HL-60 (cell line): ENCODE measurements at places on chromosomes 7 and 10.

DNA sequence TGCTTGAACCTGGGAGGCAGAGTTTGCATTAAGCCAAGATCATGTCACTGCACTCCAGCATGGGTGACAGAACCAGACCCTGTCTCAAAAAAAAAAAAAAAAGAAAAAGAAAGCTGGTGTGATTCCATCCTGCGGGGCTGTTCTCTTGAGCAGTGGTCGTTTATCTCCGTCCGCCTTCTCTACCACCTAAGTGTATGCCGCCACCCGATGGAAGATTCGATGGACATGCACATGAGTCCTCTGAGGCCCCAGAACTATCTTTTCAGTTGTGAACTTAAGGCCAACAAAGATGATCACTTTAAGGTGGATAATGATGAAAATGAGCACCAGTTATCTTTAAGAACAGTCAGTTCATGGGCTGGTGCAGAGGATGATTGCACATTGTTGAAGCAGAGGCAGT lies 65.7 kb downstream of the ABRAXAS2 start:
- DNase-seq = no peak

- DNase-seq = no peak
Measured at GRCh38 chr7:78703391-78703790, 750.1 kb downstream of the MAGI2 start.

DNA sequence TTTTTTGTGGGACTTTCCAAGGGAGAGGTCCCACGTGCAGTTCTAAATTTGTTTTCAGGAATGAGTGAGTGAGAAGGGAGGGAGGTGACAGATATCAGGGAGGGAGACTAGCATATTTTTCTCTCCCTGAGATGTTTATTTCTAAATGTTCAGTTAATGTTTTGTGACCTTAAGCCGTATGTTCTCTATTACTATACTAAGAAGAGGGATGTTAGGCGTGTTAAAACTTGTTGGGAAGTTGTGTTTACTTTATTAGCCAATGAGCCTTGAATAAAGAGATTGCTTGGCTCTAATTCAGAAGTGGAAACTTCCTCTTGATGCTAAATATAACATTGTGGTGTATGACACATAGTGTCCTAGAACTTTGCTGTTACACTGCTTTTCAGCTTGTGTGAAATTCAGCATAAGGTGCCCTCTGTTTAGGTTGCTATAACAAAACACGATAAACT lies 37.3 kb downstream of the DNAH11 start:
- DNase-seq = no peak

GRCh38 chr10:37703833-37704382 lies 153.5 kb downstream of the ZNF248 start:
- no peak for DNase-seq

DNA sequence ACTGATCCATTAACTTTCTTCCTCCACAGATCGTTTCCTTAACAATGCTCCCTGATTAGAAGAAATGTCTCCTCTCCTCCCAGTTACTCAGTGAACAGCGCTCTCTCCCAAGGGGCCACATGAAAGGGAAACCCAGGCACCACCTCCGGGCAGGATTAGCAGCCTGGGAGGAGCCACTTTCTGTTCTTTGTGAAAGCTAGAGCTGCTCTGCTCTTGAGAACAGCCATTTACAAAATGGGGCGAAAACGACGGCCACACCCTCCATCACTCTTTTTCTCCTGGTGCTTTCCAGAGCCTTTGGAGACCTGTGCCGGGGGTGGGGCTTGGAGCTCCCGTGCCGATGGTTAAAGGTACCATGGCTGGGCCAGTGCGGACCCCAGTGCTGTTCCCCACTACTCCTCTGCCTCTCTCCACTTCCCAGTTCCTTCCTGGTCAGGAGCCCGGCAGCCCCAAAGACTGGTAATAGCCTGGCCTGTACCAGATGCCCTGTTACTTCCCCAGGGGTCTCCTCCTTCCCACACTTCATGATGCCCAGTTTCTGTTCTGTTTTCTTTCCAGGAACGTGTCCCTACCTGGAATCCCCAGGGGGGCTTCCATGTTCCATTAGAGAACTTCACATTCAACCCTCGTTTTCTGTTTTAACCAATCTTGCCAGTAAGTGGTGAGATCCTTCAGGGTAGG lies 402.9 kb upstream of the GALNT17 start:
- DNase-seq = no peak

DNA sequence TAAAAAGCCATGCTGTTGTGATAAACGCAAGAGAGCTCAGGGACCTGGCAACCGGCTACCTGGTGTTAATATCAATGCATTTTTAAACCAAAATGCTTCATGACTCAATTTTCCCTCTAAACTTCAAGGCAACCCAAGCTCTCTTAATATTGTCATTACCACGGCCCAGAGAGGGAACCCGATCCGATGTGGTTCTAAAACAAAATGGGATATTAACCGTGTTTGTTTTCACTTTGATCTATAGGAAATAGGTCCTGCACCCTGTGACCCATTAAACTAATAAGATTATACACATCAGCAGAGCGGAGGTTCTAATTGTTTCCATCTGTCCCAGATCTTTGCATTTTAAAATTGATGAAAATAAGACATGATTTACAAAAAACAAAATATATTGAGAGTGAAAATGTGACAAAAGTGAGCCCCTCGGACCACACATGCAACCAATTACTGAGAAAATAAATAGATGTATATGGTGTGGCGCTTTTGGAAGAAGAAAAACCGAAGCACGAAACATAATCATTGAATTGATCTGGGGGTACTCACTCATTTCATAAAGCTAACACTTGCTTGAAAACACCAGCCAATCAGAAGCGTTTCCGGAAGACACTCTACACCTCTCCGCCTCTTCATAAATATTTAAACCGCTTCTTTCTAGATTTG lies 290.3 kb upstream of the NFE2L3 start:
- no peak for DNase-seq

GRCh38 chr10:101571271-101571925 lies 16.7 kb downstream of the POLL start:
- no peak for DNase-seq

- no peak for DNase-seq
Measured at GRCh38 chr10:51862149-51862548, 162.8 kb upstream of the CSTF2T start.

DNA sequence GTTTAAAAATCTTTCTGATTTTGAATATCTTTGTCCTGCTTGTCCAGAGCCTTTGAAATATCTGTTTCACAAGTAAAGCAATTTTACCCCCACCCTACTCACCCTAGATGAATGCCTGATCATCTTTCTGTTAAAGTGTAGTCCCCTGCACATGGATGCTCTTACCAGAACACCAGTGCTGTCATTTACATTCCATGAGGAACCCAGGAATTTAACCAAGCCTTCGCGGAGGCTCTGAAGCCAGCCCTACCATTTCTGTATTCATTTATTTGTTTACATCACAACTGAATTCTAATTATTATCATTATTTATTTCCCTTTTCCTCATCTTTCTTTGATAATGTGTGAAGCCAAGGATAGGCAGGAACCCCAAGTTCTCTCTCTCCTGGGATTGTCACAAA lies 167.8 kb upstream of the MYO3A start:
- no peak for DNase-seq

GRCh38 chr7:77447616-77448015 lies 31.5 kb upstream of the GSAP start:
- DNase-seq = no peak

GRCh38 chr7:130275826-130276297 lies 9.2 kb downstream of the CPA2 start:
- no peak for DNase-seq

DNA sequence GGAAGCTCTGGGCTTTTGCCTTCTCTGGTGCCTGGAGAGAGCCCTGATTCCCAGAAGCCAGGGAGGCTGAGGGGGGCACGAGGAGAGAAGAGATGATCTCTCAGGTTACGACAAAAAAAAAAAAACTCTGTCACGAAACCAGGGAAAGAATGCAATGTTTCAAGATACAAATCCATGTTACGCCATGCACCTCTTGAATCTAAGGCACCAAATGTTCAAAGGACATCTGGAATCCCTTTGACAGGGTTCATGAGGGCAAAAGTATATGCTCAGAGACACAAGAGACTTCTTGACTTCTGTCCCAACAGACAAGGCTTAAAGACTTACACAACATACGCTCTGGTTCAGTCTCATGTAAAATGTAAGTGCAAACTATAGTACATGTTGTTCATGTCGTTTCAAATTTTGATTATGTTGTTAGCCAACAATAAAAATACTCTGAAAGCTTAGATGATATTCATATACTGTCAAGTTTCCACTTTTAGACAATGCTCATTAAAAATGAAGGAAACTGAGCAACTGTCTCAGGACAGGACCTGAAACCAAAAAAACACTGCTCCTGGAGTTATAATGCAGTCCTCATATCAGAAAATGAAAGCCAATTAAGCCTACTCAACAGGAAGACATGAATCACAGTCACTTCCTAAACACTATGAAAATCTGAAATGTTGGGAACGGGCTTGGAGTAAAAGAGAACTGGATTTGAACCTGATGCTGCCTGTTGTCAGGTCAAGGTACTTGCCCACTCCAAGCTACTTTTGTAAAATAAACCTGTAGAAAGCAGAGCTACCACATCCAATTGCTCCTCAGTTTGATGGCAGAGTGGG lies 72.3 kb downstream of the CHCHD3 start:
- no peak for DNase-seq

- no peak for DNase-seq
Measured at GRCh38 chr10:7763929-7764328, 23.9 kb downstream of the KIN start.

DNA sequence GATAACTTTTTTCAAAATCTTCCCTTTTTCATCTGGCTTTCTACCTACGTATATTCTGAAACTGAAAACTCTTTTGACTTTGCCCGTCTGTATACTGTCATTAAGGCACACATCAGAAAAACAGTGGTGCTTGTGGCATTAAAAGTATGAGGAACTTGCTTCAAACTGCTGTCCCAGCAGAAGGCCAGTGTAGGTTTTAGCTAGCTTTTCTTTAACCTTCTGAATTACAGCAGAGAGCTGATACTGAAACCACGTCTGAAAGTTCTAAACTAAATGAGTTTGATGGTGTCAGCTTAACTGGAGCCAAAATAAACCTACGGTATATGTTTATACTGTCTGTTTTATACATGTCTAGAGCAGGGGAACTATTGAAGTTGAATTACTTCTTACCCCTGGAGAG lies 283.4 kb downstream of the TFEC start:
- DNase-seq = no peak

DNA sequence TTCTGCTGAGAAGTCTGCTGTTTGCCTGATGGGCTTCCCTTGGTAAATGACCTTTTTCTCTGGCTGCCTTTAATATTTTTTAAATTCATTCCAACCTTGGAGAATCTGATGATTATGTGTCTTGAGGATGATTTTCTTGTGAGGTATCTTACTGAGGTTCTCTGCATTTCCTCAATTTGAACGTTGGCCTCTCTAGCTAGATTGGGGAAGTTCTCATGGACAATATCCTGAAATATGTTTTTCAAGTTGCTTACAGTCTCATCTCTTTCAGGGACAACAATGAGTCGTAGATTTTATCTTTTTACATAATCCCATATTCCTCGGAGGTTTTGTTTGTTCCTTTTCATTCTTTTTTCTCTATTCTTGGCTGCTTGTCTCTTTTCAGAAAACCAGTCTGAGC lies 208.4 kb downstream of the KIF20B start:
- no peak for DNase-seq

- DNase-seq = no peak
Measured at GRCh38 chr10:94997741-94998174, 59.3 kb downstream of the CYP2C9 start.

DNA sequence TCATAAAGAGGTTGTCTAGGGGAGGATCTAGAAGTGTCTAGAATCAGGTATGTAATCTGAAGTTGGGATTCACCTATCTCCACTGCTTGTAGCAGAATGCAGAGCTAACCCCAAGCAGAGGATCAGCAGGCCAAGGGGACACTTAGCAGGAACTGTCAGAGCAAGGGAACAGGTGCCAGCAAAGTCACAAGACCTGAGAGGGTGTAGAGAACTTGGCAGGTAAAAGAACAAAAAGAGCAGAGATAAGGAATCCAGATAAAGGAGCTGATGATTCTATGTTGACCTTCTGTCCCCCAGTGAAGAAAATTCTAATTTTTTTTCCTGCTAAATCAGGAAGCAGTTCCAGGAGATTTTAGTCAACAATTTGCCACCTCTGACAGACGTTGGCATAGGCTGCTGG lies 91.4 kb upstream of the CCDC71L start:
- no peak for DNase-seq

DNA sequence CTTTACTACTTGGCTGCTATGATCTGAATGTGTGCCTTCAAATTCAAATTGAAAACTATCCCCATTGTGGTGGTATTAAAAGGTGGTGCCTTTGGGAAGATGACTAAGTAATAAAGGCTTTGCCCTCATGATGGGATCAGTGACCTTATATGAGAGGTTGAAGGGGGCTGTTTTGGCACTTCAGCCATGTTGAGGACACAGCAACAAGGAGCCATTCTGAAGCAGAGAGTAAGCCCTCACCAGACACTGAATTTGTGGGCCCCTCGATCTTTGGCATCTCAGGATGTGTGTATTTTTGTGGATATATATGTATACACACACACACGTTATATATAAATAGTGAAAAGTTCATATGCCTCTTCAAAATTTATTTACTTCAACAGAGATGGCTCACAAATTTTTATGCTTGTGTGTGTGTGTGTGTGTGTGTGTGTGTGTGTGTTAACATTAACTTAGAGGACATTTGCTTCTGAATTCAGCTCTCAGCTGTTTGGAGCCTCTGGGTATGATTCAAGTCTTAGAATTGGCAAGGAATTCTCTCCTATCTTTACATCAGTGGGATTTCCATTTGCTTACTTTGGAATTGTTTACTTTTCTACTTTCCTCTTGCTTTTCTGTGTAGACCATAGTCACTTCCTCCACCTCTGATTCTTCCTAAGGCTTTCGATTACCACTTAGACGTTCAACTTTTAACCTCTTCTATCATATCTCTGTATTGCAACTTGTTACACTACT lies 66.6 kb downstream of the MAGI2 start:
- no peak for DNase-seq

DNA sequence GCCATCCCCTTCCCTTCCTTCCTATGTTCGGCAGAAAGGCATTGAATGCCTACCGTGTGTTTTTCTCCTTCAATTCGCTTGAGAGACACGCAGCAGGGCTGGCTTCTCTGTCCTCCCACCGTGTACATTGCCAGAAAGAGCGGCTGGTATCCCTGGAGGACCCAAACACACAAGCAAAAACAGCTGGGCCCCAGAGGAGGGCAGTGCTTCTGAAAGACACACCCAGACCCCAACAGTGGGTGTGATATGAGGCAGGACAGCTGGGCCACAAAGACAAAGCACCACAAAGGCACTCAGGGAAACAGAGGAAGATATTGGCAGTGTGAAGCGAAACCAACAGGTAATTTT lies 133.1 kb upstream of the SH2B2 start:
- no peak for DNase-seq

GRCh38 chr7:119959811-119960210 lies 313.2 kb upstream of the KCND2 start:
- no peak for DNase-seq

DNA sequence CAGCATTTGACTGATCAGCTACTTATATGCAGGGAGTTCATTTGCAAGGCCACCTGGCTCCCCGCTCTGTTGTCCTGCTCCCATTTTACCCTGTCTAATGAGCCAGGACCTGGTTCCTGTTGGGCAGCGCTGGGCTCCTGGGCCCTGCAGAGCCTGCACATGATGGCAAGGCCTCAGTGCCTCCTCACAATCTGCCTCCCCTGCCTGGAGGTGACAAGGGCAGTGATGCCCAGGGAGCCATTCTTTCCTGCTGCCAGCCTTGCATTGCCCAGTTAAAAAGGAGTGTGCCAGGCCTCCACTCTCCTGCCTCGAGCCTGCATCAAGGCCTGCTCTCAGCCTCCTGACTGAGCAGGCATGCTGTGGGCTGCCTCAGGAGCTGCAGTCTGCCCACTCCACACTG lies 28.5 kb downstream of the CHAT start:
- DNase-seq = no peak
